ENCODE measurements at places on chromosomes 6 and 20.

GRCh38 chr6:63864061-63864460 is 228.5 kb downstream of the PHF3 start:
- no peak for DNase-seq

- DNase-seq, result no peak
Observed at GRCh38 chr6:132950566-132950965, 136.2 kb downstream of the RPS12 start.

DNA sequence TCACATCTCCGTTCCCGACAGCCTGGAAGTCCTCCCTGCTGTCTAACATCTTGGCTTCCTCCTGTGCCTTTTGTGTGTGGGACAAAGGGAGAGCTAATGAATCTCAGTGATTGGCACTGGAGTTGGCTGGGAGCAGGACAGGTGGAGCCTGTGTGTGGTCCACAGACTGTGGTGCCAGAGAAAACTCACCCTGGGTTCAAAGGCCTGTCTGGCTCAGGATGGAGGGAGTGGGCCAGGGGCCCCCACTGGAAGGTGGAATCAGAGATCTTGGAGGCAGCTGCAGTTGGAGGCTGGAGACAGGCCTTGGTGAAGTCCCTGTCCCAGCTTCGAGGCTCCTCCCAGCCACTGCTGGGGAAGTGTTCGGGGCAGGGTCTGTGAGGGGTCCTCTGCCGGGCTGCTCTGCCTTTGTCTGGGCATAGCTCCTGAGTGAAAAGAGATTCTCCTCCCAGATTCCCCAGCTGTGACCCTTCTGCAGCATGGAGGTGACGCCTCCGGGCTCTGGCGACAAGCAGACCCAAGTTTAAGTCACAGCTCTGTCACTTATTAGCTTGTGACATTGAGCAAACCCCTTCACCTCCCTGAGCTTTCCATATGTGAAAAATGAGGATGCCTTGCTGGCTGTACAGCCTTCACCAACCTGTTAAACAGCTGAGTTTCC is 13.9 kb upstream of the ITPR3 start:
- DNase-seq, result no peak

- DNase-seq, result no peak
Observed at GRCh38 chr6:167221400-167222201, 63.8 kb upstream of the GPR31 start.

- no peak for DNase-seq
Observed at GRCh38 chr6:83354747-83355146, 76.1 kb downstream of the ME1 start.

DNA sequence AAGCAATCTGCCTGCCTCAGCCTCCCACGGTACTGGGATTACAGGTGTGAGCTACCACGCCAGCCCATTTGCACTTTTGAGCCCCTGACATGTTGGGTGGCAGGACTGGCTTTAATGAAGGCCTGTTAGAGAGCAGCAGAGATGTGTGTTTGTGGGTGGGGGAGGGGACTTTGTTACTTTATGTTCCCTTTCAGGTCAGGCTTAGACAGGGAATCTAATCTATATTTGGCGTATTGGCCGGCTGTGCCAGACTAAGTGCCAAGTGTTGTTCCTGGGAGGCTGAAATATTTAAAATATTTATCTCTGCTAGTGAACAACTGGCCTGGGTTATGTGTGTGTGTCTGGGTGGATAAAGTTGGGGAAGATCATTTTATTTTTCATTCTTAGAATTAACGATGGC is 6.1 kb downstream of the GMPR start:
- no peak for DNase-seq
